Daoy (cell line): ENCODE measurements at places on chromosomes 7 and 10. TPM values are rescaled to one million over a fixed set of nuclear protein-coding genes. Genes with fewer than 3 reads are reported as not detected.

BTBD16 gene
- total RNA-seq: not detected in 2 replicates

PPIA gene
- 8,888 and 8,943 TPM in 2 replicates for total RNA-seq

PLAU gene
- total RNA-seq: 159 and 165 TPM in 2 replicates

ELFN1 gene
- 0.15 and 1.1 TPM in 2 replicates for total RNA-seq

SGCE gene
- total RNA-seq: 21.9 and 31.5 TPM in 2 replicates

SHH gene
- 0.60 and 0.86 TPM in 2 replicates for total RNA-seq

THSD7A gene
- 0.11 and 0.48 TPM in 2 replicates for total RNA-seq

WEE2 gene
- not detected in 2 replicates for total RNA-seq

DNA sequence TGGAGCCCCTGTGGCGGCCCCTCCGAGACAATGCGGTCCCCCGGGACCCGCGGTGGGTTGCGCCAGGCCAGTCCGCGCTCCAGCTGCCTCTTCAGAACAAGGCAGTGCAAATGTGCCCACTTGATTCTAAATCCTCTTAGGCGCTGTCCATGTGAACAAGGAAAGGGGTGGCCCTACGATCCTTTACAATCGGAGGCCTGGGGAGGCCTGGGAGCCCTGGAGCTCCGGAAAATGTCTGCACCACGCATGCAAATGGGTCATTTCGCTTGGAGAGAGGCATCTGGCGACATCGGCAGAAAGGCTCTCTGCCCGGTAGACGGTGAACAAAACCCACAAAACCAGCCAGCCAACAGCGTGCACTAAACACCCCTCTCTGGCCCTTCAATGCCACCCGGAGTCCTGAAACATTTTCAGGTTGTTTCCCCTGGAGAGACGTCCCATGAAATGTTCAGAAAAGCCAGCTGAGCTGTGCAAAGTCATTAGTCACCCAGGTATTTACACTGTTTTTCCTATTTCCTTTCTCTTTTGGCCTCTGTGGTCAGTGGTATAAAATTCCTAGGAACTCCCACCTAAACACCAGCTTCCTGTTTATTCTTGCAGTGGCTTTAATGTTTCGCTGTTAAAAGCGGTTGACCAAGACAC is 102.8 kb upstream of the ZNF438 start:
- peak; percentile 65 for DNase-seq

GRCh38 chr10:100007231-100008141 is 2.3 kb downstream of the DNMBP start:
- DNase-seq: no peak

DNA sequence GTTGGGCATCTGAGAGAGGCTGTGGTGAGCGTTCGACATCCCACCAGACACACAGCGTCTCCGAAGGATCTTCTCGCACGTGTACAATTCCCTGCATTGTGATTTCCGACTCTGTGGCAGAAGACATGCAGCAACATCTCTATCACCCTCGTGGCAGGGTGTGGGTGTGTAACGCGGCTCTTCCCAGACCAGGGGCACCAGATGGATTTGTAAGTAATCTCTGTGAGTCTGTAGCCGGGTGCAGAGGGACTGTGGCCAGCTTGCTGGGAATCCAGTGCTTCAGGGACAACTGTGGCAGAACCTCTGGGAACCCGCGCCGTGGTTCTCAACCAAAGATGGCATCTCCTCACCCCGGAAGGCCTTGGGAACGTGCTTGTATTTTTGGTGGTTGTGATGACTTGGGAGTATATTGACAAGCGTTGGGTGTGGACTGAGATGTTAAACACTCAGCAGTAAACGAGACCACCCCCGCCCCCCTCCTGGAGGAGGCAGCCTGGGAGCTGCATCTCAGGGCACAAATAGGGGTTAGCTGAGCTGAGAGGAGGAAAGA is 21.2 kb downstream of the FOXL3 start:
- DNase-seq: no peak

DNA sequence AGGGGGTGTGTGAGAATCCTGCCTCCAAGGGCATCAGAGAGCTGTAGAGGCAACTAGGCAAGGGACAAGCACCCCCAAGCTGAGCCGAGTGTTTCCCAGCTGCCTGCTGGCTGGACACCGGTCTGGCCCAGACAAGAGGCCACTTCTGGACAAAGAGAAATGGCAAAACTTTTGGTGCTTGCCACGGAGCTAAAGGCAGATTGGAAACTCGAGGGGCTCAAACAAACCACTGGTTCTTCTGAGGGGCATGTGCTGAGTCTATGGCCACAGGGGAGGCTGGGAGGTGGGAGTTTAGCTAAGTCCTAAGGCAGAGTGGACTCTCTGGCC is 66.5 kb upstream of the INPP5A start:
- DNase-seq: no peak

- DNase-seq: no peak
These were observed 505.5 kb upstream of the ZMIZ1 start for GRCh38 chr10:78563314-78563713.

- no peak for DNase-seq
These were observed 257.1 kb downstream of the CDK14 start for GRCh38 chr7:90853205-90853604.

DNA sequence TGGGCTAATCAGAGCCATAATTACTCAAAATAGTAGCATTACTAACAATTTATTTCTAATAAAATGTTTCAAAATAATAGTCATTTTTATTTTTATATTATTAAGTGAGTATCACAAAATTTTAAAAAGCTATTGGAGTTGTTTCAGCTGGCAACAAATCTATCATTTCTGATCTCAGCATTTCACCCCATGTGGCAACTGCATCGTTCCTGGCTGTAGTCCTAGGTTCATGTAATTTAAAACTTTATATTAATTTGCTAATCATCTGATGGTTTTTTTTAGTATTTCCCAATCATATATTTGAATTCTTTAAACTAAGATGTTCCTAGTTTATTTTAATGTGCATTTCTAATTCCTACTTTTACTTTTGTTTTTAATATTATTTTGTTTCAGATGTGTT is 293.0 kb upstream of the AKR1E2 start:
- no peak for DNase-seq

DNA sequence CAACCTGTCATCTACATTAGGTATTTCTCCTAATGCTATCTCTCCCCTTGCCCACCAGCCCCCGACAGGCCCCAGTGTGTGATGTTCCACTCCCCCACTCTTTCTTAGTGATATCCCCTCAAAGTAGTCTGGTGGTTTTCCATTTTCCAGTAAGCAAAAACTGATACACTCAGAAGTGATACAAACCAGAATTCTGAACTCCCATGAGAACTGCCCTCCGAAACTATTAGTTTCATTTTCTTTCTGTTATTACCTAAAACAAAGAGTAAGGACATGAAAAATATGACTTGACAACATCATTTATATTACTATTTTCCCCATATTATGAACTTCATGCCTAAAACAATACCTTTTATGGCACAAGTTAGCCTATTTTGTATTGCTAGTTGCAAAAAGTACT is 175.0 kb downstream of the OTUD1 start:
- no peak for DNase-seq

- DNase-seq: no peak
These were observed 6.5 kb upstream of the WDR86 start for GRCh38 chr7:151416112-151416940.

DNA sequence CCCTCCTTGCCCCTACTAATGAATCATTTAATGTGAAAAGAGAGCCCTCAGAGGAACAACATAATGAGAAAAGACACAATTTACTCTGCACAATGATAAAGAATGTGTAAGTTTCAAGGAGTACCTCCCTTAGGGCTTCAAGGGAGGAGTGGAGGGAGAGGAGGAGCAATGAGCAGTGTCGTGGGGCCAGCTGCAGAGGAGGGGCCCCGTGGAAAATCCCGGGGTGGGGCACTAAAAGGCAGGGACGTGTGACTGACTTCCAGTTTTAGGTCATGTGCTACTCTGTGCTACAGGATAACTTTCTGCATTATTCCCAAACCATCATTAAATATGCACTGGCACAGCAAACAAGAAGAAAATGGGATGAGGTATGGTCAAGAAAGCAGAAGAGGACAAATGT is 108.1 kb downstream of the ANLN start:
- no peak for DNase-seq

- peak; percentile 82 for DNase-seq
These were observed 8.0 kb downstream of the KLF6 start for GRCh38 chr10:3776796-3777571.

DNA sequence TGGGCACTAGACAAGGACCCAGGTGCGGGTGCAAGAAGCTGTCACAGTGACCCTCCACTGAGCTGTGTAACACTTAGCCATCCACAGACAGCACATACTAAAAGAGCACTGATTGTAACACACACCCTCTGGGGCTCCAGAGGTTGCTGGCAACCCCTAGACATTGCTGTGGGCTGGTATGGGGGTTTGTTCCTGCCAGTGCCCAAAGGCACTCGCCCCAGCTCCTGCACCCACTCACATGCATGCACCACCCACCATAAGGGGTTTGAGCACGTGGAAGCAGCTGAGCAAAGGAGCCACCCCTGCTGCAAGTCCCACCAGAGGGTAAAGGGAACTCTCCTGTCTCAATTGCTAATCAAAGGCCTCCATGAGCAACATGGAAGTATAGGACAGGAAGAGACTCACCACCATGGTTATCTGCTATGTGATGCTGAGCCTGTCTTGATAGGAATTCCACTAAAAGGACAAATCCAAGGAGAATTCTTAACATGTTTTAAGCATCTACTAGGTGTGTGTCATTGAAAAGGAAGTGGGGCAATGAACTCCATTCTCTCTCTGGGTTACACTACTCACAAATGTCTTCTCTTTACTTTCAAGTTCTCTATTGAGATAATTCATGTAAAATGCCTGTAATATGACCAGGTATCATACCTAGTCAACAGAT is 103.1 kb downstream of the GFRA1 start:
- no peak for DNase-seq

DNA sequence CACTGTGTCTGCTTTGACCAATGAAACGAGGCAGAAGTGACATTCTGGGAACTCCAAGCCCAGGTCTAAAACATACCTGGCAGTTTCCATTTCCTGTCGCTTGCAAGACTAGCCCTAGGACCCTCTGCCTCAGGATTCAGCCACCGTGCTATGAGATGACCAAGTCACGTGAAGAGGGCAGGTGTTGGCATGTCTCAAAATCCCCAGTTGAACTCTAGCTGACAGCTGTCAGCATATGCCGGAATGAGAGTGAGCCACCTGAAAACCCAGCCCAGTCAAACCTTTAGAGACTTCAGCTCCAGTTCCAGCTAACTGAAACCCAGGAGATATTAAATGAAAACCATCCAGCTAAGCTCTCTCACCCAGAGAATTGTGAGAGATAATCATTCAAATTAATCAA is 89.9 kb upstream of the PPP1R3A start:
- DNase-seq: no peak

DNA sequence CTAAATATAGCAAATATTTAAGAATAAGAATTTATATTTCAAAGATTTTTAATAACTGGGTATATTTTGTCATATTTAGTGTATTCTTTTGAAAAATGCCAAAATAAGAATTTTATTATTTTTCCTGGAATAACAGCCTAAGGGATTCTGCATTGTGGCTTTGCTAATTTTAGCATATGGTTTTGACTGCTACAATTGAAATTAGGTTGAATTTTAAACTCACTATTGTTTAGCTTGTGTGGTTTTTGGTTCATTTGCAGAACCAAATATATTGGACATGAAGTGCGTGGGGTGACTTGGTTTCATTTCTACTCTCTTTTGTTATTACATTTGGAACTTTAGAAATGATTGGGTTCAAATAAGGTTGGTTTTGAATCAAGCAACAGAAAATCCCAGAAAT is 35.5 kb downstream of the ZNF273 start:
- no peak for DNase-seq

DNA sequence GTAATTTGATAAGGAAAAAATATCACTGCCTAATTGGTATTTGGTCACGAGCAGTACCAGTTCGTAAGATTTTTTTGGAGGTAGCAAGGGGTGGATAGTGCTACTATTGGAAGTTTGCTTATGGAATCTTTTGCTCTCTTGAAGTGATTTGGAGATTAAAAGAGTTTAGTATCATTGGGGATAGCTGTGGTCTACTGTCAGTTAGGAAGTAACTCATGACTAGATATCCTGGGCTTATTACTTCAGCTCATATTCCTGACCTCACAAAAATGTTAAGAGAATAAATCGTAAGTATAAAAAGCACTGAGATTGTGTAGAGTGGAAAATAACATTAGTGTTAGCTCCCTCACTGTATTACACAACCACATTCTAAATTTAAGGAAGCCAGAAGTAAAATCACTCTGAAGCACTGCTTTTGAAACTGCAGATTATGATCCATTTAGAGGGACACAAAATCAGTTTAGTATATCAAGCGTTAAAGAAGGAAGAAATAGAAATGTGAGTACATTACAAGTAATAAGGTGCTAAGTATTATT is 22.6 kb downstream of the SGPL1 start:
- no peak for DNase-seq

DNA sequence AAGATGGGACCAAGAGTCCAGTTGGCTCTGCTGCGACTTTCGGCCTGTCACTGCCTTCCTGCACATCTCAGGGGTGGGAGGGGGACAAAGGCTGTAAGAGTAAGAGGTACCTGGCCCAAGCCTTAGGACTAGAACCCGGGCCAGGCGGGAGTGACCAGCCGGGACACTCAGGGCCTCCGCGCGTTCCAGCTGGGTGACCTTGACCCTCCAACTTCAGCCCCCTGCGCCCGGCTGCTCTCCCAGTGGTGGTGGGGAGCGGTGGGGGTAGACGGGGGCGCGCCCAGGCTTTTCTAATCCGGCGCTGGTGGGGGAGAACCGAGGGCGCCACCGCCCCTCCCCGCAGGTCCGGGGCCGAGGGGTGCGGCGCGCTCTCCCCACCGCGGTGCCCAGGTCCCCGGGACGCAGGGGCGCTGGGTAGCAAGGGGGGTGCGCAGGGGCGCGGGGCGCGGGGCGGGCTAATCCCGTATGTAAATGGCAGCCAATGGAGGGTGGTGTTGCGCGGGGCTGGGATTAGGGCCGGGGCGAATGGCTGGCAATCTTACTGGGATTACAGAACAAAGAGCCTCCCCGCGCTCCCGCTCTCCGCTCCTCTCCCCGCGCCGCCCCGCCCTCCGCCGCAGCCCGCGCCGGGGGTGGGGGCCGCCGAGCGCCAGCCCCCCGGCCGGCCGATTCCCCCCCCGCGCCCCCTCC is at the start of gene GTF2IRD1:
GTF2IRD1 (plus strand) TSS at position 585 of the 690 bp plus-strand sequence. CDS start 54,175 bp downstream, outside the sequence.
- DNase-seq: peak; percentile 91

DNA sequence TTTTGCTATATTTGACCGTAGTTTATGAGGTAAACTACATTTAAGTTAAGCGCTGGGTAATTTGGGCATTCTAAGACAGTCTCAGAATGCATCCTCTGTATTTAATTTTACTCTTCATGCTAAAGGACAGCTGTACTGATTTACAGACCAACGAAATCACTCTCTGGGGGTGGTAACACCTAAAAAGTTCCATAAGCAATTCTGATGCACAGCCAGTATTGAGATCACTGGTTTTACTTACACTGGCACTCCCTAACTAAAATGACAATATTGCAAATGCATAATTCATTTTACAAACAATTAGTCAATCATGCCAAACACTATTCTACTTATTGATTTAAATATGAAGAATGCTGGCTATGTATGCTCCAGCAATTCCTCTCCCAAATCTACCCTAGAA is 102.3 kb downstream of the SRPK2 start:
- no peak for DNase-seq
